Neural crest cell (in vitro differentiated cells): ENCODE measurements at places on chromosomes 7 and 10. TPM values are rescaled to one million over a fixed set of nuclear protein-coding genes. Genes with fewer than 3 reads are reported as not detected.

ARHGEF5 gene
- 2.4 and 2.7 TPM in 2 replicates for total RNA-seq

CALML3 gene
- total RNA-seq: not detected in 2 replicates

- H3K4me1 ChIP-seq: peaks cover 13% of the 10 kb centered on the region
- no peak overlapping the region for H3K4me3 ChIP-seq
- no peaks in the 10 kb centered on the region for H3K36me3 ChIP-seq
- H3K27me3 ChIP-seq: peaks cover 12% of the 10 kb centered on the region
- no peak overlapping the region for H3K27ac ChIP-seq
- DNase-seq: no peak
Observed at GRCh38 chr10:6780008-6780677, 200.1 kb upstream of the PRKCQ start.

DNA sequence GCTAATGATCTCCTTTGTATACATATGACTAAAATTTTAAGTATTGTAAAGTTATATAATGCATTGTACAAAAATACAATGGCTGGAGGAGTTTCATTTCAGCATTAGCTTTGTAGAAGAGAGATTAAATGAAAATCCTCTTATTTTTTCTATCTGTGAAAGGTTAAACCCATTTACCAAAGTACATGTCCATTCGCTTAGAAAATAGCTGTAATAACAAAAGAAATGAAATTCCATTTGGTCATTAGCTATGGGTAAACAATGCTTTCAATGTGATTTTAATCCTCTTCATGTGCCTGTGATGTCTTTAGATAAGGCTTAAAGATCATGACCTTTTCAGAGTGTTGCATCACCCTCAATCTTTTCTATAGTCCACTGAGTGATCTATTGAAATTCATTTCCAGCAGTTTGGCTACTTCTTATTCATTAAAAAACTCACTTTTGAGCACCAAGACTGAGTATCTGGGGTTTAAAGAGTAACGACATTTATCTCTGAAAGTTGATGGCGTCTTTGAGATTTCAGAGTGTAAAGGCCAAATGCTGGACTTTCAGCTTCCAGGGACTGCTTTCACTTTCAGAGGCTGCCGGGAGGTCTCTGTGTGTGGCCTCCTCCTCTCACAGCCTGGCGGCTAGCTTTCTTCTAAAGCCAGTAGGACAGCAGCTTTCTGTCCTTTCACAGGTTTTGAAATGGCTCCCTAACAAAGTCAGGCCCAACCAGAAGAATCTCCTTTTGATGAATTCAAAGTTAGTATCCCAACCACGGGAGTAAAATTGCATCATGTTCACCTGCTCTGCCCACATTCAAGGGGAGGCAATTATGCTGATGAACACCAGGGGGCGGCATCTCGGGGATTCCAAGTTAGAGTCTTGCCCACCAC is 701.4 kb upstream of the COBL start:
- no peaks in the 10 kb centered on the region for H3K27me3 ChIP-seq
- H3K4me3 ChIP-seq: no peak overlapping the region
- peaks cover 13% of the 10 kb centered on the region for H3K4me1 ChIP-seq
- H3K27ac ChIP-seq: peak overlapping the region; percentile 57

DNA sequence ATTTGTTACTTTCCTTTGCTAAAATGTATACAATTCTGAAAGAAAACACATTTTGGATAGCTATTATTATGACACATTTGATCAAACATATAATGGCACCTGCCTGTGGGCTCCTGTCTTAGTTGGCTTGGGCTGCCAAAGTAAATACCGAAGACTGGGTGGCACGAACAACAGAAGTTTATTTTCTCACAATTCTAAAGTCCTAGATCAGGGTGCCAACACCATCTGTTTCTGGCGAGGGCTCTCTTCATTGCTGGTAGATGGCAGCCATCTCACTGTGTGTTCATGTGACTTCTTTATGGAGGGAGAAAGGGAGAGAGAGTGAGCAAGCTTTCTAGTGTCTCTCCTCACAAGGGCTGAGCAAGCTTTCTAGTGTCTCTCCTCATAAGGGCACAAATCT is 195.8 kb upstream of the FAM3C start:
- DNase-seq: no peak
- no peaks in the 10 kb centered on the region for H3K27me3 ChIP-seq
- peaks cover 5% of the 10 kb centered on the region for H3K36me3 ChIP-seq
- H3K4me3 ChIP-seq: no peak overlapping the region
- no peak overlapping the region for H3K27ac ChIP-seq

DNA sequence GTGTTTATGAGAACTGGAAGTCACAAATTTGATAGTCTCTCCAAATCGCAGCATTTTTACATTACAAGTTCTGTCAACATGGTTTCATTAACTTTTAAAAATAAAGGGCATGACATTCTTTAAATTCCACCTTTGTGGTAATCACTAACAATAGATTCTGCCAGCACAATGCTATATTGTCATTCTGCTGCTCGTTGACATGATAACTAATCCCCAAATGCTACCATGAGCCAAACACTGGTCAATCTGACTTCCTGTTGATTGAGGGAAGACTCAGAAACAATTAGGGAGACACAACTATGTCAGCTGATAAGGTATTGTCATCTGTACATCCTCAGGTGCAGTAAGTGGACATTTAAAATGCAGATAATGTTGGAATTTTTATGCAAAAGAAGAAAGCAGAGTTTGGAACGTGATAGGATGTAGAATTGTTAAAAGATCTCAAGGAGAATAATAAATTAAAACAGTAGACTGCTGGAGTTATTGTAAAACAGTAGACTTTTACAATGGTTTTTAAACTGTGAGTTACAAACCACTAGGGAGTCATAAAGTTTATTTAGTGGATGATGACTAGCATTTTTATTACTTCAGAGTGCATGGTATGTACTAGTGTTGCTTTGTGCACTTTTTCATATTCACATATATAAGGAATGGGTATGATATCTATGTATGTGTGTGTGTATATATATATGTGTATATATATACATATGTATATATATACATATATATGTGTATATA is 126.4 kb upstream of the DKK1 start:
- no peak overlapping the region for H3K27ac ChIP-seq
- no peaks in the 10 kb centered on the region for H3K27me3 ChIP-seq
- H3K36me3 ChIP-seq: no peaks in the 10 kb centered on the region
- no peak overlapping the region for H3K4me3 ChIP-seq

DNA sequence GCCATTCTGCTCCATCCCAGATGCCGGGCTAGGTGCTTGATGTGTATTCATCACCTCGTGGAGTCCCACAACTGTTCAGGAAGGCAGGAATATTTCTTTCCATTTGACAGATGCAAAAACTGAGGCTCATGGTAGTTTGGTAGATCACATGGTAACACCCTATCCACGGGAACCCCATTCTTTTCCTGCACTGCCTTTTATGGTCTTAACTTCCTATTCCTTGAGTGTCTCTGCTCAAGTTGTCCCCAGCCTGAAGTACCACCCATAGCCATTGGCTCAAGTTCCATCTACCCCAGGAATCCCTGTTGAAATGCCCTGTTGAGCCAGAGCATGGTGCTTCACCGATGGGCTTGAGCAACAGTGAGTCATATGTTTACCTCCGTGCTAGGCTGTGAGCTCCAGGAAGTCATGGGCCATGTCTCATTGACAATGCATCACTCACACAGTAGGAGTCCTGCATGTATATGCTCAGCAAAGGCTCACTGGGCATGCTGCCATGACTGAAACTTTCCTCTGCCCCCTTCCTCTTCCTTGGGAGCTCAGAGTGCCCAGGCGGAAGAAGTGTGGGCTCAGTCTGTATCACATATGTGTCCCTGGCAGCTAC is 71.7 kb upstream of the ADAM12 start:
- H3K36me3 ChIP-seq: no peaks in the 10 kb centered on the region
- no peak overlapping the region for H3K27ac ChIP-seq
- no peaks in the 10 kb centered on the region for H3K27me3 ChIP-seq
- H3K4me1 ChIP-seq: peaks cover 5% of the 10 kb centered on the region

- peak overlapping the region; percentile 83 for H3K27ac ChIP-seq
- peaks cover 27% of the 10 kb centered on the region for H3K4me1 ChIP-seq
- no peak overlapping the region for H3K4me3 ChIP-seq
- no peak for DNase-seq
- no peaks in the 10 kb centered on the region for H3K36me3 ChIP-seq
Observed at GRCh38 chr7:37480041-37481031, 31.7 kb upstream of the ELMO1 start.

DNA sequence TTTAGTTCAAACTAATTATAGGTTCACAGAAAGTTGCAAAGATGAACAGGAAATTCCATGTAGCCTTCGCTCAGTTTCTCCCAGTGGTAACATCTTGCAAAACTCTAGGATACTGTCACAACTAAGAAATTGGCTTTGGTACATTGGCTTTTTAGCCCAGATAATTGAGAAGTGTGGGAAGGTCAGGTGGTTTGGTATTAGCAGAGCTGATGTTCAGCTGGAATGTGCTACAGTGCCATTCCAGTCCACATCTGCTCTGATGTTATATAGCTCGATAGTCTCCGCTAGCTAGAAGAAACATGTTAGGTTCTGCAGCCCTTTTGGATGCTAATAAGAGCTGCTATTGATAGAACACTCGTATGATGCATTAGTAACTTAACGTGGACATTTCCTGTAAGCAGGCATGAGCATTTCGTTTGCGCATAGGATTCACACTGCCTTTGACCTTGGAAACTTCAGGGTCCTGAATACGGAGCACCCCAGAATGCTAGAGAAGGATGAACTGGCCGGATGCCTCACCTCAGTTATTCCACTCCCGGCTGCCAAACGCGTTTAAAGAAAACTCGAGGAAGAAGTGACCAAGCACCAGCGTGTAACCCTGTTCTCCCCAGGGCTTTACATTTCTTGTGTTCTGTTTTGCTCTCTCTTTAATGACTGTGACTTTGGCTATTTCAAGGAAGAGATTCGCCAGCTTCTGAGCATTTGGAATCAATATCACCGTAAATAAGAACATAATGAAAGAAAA is 271.4 kb downstream of the GALNT17 start:
- DNase-seq: no peak
- no peaks in the 10 kb centered on the region for H3K27me3 ChIP-seq
- H3K4me1 ChIP-seq: peaks cover 19% of the 10 kb centered on the region
- H3K4me3 ChIP-seq: no peak overlapping the region
- no peak overlapping the region for H3K27ac ChIP-seq

DNA sequence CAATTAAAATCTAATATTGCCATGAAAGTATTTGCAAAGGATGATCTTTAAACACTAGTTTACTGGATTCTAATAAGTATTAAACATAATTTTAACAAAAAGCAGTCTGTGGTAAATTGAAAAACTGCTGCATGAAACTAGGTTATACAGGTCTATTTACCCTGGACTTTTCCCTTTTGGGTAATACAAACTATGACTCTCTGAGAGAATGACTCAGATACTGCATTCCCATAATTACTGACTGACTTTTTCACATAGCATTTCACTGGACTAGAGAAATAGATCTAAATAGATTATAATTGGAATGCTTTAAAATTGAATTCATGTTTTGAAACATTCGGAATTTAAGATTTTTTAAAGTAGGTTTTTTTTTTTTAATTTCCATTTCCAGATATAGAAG is 395.7 kb downstream of the THSD7A start:
- H3K4me3 ChIP-seq: no peak overlapping the region
- no peaks in the 10 kb centered on the region for H3K36me3 ChIP-seq
- DNase-seq: no peak
- H3K27ac ChIP-seq: no peak overlapping the region
- H3K4me1 ChIP-seq: no peaks in the 10 kb centered on the region

DNA sequence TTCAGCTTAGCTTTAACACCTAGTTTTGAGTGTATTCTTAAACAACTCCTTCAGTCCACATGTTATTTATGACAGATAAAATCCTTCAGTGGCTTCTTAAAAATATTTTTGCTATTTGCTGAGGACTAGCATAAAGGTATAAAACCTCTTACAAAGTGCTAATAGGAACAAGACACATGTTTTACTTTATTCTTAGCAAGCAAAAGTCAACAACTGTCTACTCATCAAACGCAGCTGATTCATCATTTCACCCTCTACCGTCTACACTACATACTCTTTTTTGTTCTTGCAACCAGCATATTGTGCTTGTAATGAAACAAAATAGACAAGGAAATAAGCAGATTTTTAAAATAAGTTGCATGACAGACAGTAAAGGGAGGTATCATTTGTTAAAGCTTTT is 319.7 kb downstream of the SNX13 start:
- no peak overlapping the region for H3K4me3 ChIP-seq
- DNase-seq: no peak
- H3K4me1 ChIP-seq: no peaks in the 10 kb centered on the region
- H3K36me3 ChIP-seq: no peaks in the 10 kb centered on the region
- no peak overlapping the region for H3K27ac ChIP-seq

DNA sequence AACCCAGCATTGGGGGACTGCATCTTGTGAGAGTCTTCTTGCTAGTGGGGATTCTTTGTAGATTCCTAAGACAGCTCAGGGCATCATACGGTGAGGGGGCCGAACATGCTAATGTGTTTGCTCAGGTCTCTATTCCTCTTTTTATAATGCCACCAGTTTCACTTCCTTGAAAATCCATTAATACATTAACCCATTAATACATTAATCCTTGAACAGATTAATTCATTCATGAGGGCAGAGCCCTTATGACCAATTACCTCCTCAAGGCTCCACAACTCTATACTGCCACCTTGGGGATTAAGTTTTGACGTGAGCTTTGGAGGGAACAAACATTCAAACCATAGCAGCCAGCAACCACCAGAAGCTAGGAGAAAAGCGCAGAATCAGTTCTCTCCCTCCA is 67.2 kb upstream of the POT1 start:
- H3K4me1 ChIP-seq: no peaks in the 10 kb centered on the region
- H3K4me3 ChIP-seq: no peak overlapping the region
- H3K36me3 ChIP-seq: no peaks in the 10 kb centered on the region
- no peak overlapping the region for H3K27ac ChIP-seq
- DNase-seq: no peak
- no peaks in the 10 kb centered on the region for H3K27me3 ChIP-seq

DNA sequence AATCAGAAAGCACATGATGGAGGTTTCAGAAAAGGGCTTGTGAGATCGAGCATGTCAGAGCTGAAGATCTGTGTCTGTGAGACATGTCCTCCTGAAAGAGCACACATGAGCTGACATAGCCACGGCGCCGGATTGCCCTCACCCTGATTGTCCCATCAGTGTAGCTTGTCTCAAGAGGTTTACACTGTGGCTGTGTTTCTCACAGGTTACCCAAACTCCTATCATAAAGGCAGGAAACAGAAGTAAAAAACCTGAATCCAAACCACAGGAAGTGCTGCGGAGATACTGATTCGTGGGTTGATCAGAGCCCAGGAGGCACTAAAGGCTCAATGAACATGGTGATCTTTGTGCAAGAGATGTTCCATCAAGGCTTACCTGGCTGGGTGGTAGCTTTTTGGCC is 3.9 kb upstream of the ATP6V0E2 start:
- no peak for DNase-seq
- peaks cover 16% of the 10 kb centered on the region for H3K4me1 ChIP-seq
- no peaks in the 10 kb centered on the region for H3K36me3 ChIP-seq
- no peak overlapping the region for H3K4me3 ChIP-seq

GRCh38 chr10:117615649-117616048 is 73.1 kb downstream of the EMX2 start:
- H3K4me3 ChIP-seq: no peak overlapping the region
- H3K4me1 ChIP-seq: no peaks in the 10 kb centered on the region
- no peaks in the 10 kb centered on the region for H3K27me3 ChIP-seq
- H3K36me3 ChIP-seq: no peaks in the 10 kb centered on the region
